ENCODE measurements at places on chromosomes 3 and 15. TPM values are rescaled to one million over a fixed set of nuclear protein-coding genes. Genes with fewer than 3 reads are reported as not detected.

Gene GUCA1C
- total RNA-seq: not detected

Gene FHIT
- not detected for total RNA-seq

Gene PP2D1
- total RNA-seq: not detected

Gene AMT
- total RNA-seq: 2.1 TPM

Gene OR5K2
- not detected for total RNA-seq

Gene FRMD5
- 2.6 TPM for total RNA-seq

GRCh38 chr15:56582785-56583184 is 117.8 kb upstream of the MNS1 start:
- H3K27ac ChIP-seq: no peak overlapping the region
- H3K4me1 ChIP-seq: no peaks in the 10 kb centered on the region
- no peak for DNase-seq
- H3K4me3 ChIP-seq: no peak overlapping the region

DNA sequence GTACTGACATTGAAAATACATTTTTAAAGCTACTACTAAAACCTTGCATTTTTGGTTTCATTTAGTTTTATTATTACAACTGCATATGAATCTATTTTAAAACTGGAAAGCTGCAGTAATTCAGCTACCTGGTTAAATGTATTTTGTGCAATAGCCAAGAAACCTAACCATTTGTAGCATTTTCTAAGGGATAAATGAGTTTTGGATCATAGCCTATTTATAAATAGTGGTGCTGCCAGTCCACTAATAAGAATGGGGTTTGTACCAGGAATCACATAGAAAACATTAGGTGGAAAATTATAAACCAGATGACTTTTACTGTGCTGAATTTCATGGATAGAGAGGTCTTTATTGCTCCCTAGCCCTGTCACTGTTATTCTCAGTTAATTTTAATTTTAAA is 454.7 kb downstream of the DIPK2A start:
- no peak overlapping the region for H3K4me3 ChIP-seq
- DNase-seq: no peak
- H3K27ac ChIP-seq: no peak overlapping the region

GRCh38 chr3:66326340-66326739 is 105.5 kb downstream of the SLC25A26 start:
- no peaks in the 10 kb centered on the region for H3K27me3 ChIP-seq
- H3K4me1 ChIP-seq: no peaks in the 10 kb centered on the region
- no peak overlapping the region for H3K27ac ChIP-seq
- H3K4me3 ChIP-seq: no peak overlapping the region
- H3K36me3 ChIP-seq: no peaks in the 10 kb centered on the region

- peak; percentile 95 for DNase-seq
- H3K36me3 ChIP-seq: no peaks in the 10 kb centered on the region
Observed at GRCh38 chr15:40593588-40594428, at the start of gene KNL1. TSS of gene KNL1 (plus strand) at chr15:40594249. CDS start at chr15:40602932, 8,683 bp downstream.

GRCh38 chr3:73259856-73260255 is 198.4 kb downstream of the EBLN2 start:
- H3K27ac ChIP-seq: no peak overlapping the region
- H3K27me3 ChIP-seq: no peaks in the 10 kb centered on the region
- no peak for DNase-seq
- H3K4me1 ChIP-seq: no peaks in the 10 kb centered on the region
- no peaks in the 10 kb centered on the region for H3K36me3 ChIP-seq

DNA sequence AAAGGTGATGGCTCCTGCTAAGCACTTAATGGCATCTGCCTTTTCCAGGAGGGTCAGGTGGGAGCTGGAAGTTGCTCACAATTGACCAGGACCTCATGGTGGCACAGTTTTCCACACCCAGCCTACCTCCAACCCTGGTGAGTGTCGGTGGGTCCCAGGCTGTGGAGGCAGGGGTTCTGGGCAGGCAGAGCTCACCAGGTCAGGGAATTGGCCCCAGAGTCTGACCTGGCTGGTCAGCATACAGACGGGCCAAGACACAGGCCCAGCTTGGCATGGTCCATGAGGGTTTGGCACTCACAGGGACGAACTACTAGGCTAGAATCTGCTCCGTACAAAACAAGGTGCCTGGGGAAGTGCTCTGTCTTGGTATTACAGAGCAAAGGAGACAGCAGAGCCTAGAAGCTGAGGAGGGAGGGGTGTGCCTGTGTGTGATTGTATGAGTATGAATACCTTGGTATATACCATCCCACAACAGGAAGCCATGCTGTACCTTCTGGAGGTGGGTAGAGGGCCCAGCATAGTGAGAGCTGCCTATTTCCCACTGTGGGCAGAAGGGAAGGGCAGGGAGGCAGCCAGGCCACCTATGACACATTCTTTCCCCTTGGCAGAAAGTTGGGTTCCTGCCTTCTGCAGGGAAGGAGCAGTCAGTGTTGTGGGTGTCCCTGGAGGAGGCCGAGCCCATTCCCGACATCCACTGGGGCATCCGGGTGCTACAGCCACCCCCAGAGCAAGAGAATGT is 6.5 kb downstream of the APEH start:
- H3K27ac ChIP-seq: no peak overlapping the region
- H3K4me3 ChIP-seq: no peak overlapping the region
- peaks cover 2% of the 10 kb centered on the region for H3K36me3 ChIP-seq

- H3K36me3 ChIP-seq: no peaks in the 10 kb centered on the region
- no peak for DNase-seq
- H3K27ac ChIP-seq: no peak overlapping the region
- no peak overlapping the region for H3K4me3 ChIP-seq
- H3K27me3 ChIP-seq: no peaks in the 10 kb centered on the region
- no peaks in the 10 kb centered on the region for H3K4me1 ChIP-seq
Observed at GRCh38 chr3:115562636-115563267, 60.6 kb upstream of the GAP43 start.

- no peaks in the 10 kb centered on the region for H3K27me3 ChIP-seq
- DNase-seq: peak; percentile 31
- no peaks in the 10 kb centered on the region for H3K36me3 ChIP-seq
- H3K4me3 ChIP-seq: no peak overlapping the region
- H3K4me1 ChIP-seq: peaks cover 16% of the 10 kb centered on the region
- no peak overlapping the region for H3K27ac ChIP-seq
Observed at GRCh38 chr3:5840056-5840455, 652.5 kb downstream of the EDEM1 start.

DNA sequence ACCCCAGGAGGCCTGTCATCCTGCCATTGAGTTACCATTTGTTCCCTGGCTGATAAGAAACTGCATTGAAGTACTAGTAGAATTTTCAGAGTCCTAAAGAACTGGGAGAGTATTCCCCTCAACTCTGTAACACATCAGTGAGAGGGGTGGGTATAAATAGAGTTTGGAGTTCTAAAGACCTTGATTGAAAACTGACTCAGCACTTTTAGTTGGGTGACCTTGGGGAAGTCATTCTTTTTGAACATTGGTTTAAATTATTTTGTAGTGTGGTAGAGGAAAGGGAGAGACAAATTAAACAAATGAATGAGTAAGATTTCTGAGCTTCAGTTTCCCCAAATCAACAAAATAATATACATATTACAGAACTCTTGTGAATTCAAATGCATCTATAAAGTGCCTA is 344.5 kb upstream of the THBS1 start:
- H3K27ac ChIP-seq: no peak overlapping the region
- no peaks in the 10 kb centered on the region for H3K36me3 ChIP-seq
- no peaks in the 10 kb centered on the region for H3K4me1 ChIP-seq
- DNase-seq: no peak
- no peaks in the 10 kb centered on the region for H3K27me3 ChIP-seq

GRCh38 chr3:38276081-38276916 is 5.8 kb upstream of the SLC22A14 start:
- DNase-seq: no peak
- no peak overlapping the region for H3K4me3 ChIP-seq
- H3K27ac ChIP-seq: no peak overlapping the region
- H3K27me3 ChIP-seq: no peaks in the 10 kb centered on the region
- no peaks in the 10 kb centered on the region for H3K4me1 ChIP-seq

GRCh38 chr15:65306551-65306950 is 2.1 kb downstream of the RNU5B-1 start:
- no peak for DNase-seq
- H3K36me3 ChIP-seq: no peaks in the 10 kb centered on the region
- H3K4me1 ChIP-seq: peaks cover 10% of the 10 kb centered on the region
- no peaks in the 10 kb centered on the region for H3K27me3 ChIP-seq
- H3K27ac ChIP-seq: no peak overlapping the region

- peak; percentile 68 for DNase-seq
- no peak overlapping the region for H3K4me3 ChIP-seq
- H3K36me3 ChIP-seq: no peaks in the 10 kb centered on the region
- H3K27me3 ChIP-seq: no peaks in the 10 kb centered on the region
- no peak overlapping the region for H3K27ac ChIP-seq
- H3K4me1 ChIP-seq: peaks cover 21% of the 10 kb centered on the region
Observed at GRCh38 chr3:25508901-25509300, 80.8 kb downstream of the RARB start.

DNA sequence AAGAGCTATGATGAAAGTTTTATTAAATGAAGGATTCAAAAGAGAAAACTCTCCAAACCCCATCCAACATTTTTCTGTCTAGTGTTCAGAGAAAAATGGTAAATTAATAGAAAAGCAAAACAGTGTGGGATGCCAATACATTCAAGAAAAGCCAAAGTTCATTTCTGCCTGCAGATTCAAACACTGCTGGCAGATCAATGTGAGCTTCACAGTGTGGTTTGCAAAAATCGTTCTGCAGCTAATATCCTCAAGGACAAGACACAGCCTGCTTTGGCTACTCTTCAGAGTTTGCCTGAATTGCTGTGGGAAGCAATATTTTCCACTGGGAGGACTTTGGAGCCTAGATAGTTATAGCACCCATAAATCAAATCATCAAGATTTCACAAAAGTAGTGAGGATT is 619.9 kb upstream of the SUCLG2 start:
- no peak for DNase-seq
- no peak overlapping the region for H3K4me3 ChIP-seq
- no peaks in the 10 kb centered on the region for H3K27me3 ChIP-seq
- no peak overlapping the region for H3K27ac ChIP-seq
- no peaks in the 10 kb centered on the region for H3K36me3 ChIP-seq

DNA sequence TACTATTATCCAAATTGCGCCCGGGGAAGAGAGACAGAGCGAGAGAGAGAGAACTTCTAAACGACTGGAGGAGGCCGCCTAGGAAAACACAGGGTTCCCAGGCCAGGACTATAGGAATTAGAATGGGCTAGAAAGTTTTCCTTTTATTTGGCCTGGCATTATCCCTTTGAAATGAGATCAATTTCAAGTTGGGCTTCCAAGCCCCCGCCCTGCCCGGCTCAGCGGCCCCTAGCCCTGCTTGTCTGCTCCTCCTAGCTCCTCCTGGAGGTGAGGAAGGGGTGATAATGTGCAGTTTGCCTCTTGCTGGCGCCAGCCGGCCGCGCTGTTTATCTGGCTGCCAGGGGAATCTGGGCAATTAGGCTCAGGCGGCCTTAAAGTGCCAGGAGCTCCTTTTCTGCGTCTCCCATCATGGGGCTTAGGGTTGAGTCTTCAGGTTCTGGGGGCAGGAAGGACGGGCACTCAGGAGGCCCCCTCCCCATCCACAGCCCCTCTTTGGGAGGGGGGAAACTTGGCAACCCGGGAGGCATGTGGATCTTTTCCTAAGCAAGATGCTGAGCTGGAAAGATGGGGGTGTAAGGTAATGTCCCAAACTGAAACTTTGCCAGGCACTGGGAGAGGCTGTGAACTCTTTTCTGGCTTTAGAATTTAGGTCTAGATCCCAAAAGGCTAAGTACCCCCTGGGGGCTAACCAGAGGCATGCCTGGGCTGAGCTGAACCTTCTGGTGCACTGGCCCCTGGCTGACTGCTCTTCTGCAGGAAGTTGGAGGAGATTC is 5.5 kb downstream of the SMAD6 start:
- H3K27ac ChIP-seq: peak overlapping the region; percentile 75
- H3K27me3 ChIP-seq: no peaks in the 10 kb centered on the region
- H3K4me3 ChIP-seq: peak overlapping the region; percentile 63
- H3K4me1 ChIP-seq: peaks cover 55% of the 10 kb centered on the region
- H3K36me3 ChIP-seq: peaks cover 8% of the 10 kb centered on the region

DNA sequence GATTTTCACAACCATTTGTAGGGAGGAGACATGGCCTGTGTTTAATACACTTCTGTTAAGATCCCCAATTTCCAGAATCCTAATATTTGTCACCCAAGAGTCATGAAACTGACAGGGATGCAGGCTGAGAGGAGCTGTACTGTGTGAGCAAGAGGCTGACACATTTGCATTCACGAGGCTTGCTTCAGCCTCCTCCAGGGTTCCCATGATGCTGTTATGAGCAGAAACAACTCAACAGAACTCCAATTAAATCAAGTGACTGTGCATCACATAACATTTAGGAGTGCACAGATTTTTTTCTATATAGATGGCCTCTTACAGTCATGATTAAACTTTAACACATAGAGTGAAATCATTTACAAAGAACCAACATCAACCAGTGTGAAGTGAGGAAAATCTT is 292.3 kb upstream of the STT3B start:
- no peak for DNase-seq
- no peak overlapping the region for H3K27ac ChIP-seq
- H3K36me3 ChIP-seq: no peaks in the 10 kb centered on the region
- peaks cover 18% of the 10 kb centered on the region for H3K27me3 ChIP-seq

- H3K27ac ChIP-seq: peak overlapping the region; percentile 54
- no peaks in the 10 kb centered on the region for H3K27me3 ChIP-seq
- no peak for DNase-seq
- H3K4me3 ChIP-seq: peak overlapping the region; percentile 67
Observed at GRCh38 chr3:51500632-51501131, 867 bp upstream of the DCAF1 start.

DNA sequence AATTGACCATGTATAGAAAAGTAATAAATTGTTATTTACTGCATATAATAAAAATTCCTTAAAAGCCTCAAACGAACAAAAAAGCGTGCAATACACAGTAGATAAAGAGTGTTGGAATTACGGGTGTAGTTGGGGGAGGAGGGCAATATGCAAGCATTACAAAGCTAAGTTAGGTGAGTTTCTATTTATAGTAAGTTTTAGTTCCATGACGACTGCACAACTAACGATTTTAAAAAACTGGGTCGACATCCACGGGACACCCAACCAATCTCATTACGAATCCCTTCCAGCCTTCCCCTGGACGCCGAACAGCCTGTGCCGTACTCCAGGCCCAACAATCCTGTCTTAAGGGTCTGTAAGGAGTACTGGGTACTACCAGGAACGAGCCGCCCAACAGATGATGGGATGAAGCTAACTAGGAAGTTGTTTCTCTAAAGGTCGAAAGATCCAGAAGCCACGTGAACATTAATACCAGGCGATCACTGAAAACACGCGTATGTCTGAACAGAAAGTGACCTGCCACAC is 677 bp downstream of the POLQ start:
- no peak for DNase-seq
- peaks cover 22% of the 10 kb centered on the region for H3K36me3 ChIP-seq
- peaks cover 6% of the 10 kb centered on the region for H3K4me1 ChIP-seq
- H3K27me3 ChIP-seq: no peaks in the 10 kb centered on the region

DNA sequence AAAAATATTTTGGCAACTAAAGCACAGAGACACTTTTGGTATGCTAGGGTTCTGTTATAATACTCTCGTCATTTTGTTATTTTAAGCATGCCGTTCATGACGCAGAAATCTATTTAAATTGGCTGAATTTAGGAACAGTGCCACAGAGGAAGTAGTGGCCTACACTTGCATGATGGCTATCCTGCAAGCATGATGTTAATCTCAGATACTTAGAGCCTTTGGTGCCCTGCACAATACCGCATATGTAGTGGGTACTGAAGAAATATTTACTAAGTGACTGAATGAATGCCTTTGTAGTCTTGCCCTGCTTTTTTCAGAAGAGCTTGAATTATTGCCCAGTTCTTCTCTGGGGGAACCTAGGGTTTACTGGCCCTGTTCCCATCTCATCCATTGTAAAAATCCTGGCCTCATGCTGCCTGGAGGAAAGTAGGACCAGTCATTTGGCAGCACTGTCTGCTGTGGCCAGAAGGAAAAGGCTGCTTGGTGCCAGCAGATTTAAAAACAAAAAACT is 79.0 kb downstream of the SERPINI1 start:
- no peaks in the 10 kb centered on the region for H3K4me1 ChIP-seq
- no peak overlapping the region for H3K27ac ChIP-seq
- no peak for DNase-seq
- no peak overlapping the region for H3K4me3 ChIP-seq
- H3K36me3 ChIP-seq: no peaks in the 10 kb centered on the region

Measured in A673 (cell line).